ENCODE measurements at places on chromosomes 7 and 10.

DNA sequence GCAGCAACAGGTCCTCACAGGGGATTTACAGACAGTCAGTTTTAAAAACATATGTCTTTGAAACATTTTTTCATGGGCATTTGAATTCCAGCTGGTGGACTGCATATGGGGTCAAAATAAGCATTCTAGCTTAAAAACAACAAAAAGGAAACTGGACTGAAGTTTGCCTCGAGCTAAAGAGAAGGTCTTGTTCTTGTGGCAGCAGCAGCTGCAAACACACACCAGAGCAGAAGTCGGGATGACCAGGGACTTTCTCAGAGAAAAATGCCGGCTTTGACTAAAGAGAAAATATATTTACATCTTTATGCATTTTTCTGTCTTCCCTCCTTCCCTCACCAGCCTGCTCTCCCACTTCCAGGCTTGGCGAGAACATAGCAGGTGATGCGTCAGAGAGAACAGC, 361.4 kb downstream of the CXCL12 start:
- DNase-seq: no peak

- DNase-seq: no peak
These were observed 89.6 kb downstream of the DNAJB9 start for GRCh38 chr7:108659261-108659660.

- DNase-seq: no peak
These were observed 319.3 kb upstream of the GHITM start for GRCh38 chr10:83820033-83820432.

DNA sequence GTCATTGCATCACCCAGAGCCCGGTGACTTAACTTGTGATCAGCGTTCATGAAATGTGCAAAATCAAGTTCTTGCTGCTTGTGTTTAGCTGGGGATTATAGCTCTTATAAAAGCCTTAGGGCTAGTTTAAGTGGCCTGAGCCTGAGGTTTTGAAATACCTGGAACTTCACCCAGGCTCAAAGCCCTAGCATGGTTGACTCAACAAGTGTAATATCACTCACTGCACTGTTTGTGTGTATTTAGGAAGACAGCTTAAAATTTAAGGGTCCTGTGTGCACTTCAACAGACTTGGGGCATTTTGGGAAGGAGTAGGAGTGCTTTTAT, 489.5 kb downstream of the GATA3 start:
- DNase-seq: no peak

DNA sequence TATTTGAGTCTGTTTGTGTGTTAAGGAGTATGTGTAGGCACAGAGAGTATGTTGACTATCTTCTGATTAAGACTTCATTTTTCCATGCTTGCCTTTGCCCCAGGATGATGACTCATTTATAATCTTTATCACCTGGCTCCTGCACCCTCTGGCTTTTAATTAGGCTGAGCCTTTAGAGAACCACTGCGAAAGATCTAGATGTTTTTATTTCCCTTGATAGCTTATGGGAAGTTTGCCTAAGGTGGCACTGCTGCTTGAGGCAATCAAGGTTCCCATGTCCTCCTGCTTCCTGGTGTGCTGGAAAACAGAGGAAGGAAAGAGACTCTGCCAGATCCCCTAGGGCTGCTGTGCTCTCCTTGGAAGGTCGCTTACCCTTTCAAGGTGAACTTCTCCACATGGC, 114.6 kb downstream of the ARL4A start:
- DNase-seq: no peak

DNA sequence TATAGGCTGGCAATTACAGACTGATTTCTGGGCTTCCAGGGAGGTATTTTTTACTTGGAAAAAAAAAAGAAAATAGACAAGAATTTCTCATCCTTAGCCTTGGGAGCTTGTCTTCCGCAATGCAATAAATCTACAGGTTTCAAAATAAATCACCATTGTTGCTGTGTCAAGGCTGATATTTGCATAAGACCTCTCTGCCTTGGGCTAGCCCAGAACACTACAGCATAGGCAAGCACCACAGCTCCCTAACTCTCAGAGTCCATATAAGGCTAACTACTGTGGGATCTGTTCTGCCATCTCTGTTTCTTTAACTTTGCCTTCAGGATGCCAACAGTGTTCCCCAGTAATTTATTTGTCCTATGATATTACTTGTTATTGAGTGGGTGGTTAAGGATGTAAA, 64.4 kb downstream of the ZWINT start:
- no peak for DNase-seq

DNA sequence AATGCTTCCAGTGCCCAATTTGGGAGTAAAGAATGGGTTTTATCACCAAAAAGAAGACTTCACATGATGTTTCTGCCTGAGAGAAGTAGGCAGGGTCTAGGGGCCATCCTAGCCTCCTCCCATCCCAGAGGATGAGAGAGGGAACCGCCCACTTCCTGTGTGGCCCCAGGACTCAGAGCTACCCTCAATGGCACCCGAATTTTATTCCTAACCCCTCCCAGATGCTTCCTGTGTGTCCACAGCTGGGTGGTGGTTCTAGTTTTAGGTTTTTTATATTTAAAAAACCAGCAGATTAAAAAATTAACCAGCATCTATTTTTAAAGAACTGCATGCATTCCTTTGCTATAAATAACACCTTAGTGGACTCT, 583.5 kb downstream of the PTPRN2 start:
- DNase-seq: no peak

DNA sequence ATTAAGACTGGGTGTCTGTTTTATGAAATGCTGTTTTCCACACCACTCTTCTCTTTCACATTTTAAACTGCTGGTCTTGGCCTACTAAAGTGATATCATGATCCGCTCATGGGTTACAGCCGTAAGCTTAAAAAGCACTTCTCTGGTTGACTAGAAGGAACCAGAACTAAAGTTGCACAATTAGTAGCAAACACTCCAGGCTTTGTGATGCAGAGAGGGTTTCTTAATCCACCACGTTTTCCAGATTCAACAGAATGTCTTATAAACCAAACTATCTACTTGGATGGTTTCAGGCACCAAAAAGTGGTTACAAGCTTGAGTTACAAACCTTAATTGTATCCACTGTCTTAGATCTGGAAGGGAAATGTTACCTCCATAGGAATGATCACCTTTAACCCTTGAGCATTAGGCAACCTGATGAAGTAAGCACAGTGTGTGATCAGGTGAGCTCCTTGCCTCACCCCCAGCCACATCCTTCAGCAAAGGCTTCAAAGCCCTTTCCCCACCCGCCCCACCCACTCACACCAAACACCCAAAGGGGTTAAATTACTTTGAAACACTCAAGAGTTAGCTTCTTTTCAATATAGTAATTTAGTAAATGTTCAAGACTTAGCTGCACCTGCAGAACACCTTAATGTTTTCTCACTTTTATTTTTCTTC, 3.5 kb downstream of the ELMO1 start:
- DNase-seq: no peak

- no peak for DNase-seq
These were observed 525 bp upstream of the CHUK start for GRCh38 chr10:100229819-100230422.

- DNase-seq: no peak
These were observed 247.0 kb downstream of the STK31 start for GRCh38 chr7:23956772-23957576.

GRCh38 chr7:93889261-93889660, 1.3 kb downstream of the TFPI2 start:
- DNase-seq: no peak

GRCh38 chr10:18501198-18501597, 150.2 kb downstream of the NSUN6 start:
- DNase-seq: no peak

DNA sequence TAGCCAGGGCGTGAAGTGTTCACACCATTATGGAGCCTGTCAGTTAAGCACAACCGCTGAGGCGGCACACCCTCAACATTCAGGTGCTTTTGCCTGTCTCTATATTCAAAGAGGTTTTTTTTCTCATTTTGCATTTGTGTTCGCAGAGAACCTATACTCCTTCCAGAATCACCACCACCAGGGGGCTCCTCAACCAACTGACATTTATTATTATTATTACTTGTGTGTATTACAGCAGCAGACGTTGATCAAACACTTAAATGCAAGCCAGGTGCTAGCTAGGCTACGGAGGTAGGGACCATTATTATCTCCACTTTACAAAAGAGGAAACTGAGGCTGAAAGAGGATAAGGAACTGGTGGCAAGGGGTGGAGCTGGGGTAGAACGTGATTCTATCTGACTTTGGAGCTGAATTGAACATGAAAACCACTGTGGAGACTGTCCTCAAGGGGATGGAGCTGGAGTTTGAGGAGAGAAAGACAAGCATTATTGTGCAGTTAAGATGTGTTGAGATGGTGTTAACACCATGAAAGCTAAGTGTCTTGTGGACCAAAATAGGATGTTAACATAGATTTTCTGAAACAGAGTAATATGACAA, 133.8 kb upstream of the PLXNA4 start:
- no peak for DNase-seq

GRCh38 chr7:96199421-96199820, 122.5 kb downstream of the SLC25A13 start:
- no peak for DNase-seq

DNA sequence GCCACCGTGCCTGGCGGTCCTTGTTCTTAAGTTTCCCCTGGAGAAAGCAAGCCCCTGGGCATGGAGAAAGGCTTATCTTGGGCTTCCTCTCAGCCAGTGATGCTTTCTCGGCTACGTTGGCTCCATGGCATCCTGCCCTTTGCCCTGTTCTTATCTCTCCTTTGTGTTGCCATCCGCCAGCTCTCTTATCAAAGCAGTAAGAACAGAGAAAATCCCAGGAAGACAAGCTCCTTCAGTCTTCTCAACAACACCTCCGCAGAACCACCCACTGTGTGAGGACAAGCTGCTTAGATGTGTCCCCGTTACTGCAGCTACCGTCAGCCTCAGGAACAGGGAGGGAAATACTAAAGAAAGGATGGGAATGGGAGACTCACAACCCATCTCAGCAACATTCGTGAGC, 3.3 kb downstream of the PLEKHS1 start:
- no peak for DNase-seq

- no peak for DNase-seq
These were observed 107.5 kb upstream of the JCAD start for GRCh38 chr10:30166929-30167328.

GRCh38 chr10:85787881-85788280, 578.7 kb downstream of the GRID1 start:
- no peak for DNase-seq

GRCh38 chr10:12195603-12196506, at the start of the genes CDC123 and NUDT5:
CDC123 (plus strand) TSS chr10:12196188; CDS start chr10:12196246, 58 bp downstream.
NUDT5 (minus strand) TSS chr10:12195891; CDS start chr10:12186291, 9,600 bp downstream.
- peak; percentile 67 for DNase-seq

DNA sequence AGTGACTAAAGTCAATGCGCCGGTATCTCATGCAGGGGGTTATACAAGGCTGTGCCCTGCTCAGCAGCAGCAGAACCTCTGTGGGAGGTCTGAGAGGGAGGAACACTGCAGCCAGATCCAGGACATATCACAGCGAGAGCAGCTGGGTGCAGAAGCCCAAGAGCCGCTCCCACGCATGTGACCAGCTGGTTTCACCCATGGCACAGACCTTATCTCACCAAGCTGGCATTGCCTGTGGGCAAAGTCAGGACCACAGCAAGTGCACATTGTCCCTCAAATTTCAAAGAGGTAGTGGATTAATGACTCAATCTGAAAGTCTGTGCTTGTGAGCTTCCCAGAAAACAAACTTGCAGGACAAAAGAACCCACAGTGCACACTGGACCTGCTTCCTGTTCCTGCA, 31.6 kb upstream of the AKR1C1 start:
- DNase-seq: no peak

DNA sequence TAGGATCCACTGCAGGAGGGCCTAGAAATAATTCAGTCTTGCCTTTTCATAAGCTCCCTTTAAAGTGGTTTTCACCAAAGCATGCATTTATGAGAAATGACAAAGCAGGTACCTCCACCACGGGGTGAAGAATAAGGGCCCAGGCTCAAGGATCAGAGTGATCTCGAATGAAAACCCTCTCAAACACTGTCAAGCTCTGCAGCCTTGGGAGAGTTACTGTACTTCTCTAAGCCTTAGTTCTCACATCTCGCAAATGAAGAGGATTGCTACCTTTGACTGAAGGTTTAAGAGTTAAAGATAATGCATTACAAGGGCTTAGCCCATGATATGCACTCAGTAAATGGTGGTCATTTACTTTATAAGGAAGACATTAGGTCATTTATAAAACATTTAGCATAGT, 81.7 kb downstream of the CUBN start:
- no peak for DNase-seq

DNA sequence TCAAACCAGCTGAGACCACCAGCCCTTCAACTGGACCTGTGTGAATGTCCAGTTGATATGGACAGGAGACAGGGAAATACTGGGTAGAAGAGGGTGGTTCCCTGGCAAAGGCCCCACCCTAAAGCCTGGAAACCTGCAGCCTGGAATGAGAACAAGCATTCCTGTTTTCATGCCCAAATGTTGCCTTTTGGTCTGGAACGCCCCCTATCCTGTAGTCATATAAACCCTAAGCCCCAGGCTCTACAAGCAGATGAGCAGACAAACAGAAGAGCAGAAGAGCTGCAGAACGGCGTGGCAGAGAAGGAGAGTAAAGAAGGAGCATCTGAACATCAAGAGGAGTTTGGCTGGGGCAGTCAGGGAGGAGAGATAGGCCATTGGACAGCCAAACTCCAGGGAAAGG, 38.4 kb downstream of the SYPL1 start:
- DNase-seq: no peak

GRCh38 chr10:13092291-13093102, 7.5 kb upstream of the OPTN start:
- DNase-seq: no peak

DNA sequence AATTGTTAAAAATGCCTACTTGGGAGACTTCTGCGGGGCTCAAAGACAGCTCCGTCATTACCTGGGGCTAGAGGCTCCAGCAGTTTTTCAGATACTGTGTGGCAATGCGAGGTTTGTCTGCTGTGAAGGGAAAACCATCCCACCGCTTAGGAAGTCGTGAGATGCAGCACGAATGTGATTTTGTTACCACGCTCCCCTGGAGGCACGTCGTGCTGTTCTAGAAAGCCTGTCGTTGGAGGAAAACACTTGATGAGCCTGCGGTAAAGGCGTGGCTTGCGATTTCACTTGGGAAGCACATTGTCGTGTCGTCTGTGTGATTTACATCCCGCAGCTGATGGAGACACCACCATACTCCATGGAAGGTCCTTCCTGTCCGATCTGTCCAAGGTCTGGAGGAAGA, 39.3 kb downstream of the CAMK1D start:
- DNase-seq: peak; percentile 20

DNA sequence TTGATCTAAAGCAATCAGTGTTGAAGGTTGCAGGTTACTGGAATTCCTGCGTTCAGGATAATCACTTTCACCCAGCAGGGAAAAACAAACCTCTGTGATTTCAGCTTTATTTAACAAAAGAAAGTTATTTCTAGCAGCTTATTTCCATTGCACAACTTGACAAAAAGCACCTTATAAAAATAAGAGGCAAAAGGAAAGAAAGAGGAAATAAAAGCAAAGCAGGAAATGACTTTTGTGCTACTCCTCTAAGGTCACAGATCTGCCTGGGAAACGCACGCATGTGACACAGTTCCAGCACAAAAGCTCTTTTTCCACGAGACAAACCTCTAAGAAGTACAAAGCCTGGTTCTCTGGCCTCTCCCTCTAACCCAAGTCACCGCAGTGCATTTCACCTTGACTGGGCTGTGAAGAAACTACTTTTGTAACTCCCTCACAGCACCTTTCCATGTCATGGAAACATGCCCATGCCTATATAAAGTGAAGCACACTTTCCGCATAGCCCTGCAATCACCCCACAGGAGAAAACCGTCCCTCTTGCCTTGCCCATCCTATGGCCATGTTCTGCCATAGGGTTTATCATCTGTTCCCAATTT, 870 bp downstream of the ANK3 start:
- no peak for DNase-seq

GRCh38 chr7:149398195-149398820, 62.6 kb downstream of the ZNF777 start:
- no peak for DNase-seq

GRCh38 chr7:114414156-114415063, at the start of gene FOXP2:
FOXP2 (plus strand) TSS chr7:114414815; CDS start chr7:114426512, 11,697 bp downstream.
- no peak for DNase-seq
